ENCODE measurements at places on chromosomes 3 and 15.

- no peak overlapping the region for H3K4me3 ChIP-seq
- H3K36me3 ChIP-seq = peaks cover 49% of the 10 kb centered on the region
- DNase-seq = no peak
- H3K4me1 ChIP-seq = no peaks in the 10 kb centered on the region
Observed at GRCh38 chr15:90611157-90611556, 81.4 kb downstream of the CRTC3 start.

- no peak overlapping the region for H3K4me3 ChIP-seq
- H3K4me1 ChIP-seq = no peaks in the 10 kb centered on the region
- no peaks in the 10 kb centered on the region for H3K27me3 ChIP-seq
- no peak overlapping the region for H3K27ac ChIP-seq
- H3K36me3 ChIP-seq = peaks cover 68% of the 10 kb centered on the region
Observed at GRCh38 chr15:78004222-78004727, 73.2 kb downstream of the TBC1D2B start.

DNA sequence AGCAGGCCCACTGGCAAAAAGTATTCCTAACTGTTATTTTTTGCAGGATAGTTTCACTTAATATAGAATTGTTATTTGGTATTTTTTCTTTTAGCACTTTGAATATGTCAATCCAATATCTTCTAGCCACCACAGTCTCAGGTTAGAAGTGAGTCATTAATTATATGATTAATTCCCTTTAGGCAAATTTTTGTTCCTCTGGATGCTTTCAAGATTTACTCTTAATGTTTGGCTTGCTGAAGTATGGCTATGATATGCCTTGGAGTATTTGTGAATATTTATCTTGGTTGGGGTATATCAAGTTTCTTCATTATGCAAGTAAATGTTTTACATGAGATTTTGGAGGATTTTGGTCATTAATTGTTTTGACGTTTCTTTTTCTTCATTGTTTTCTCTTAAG lies 152.1 kb upstream of the ALCAM start:
- H3K36me3 ChIP-seq = no peaks in the 10 kb centered on the region
- no peak overlapping the region for H3K4me3 ChIP-seq
- no peak for DNase-seq
- H3K27ac ChIP-seq = no peak overlapping the region

DNA sequence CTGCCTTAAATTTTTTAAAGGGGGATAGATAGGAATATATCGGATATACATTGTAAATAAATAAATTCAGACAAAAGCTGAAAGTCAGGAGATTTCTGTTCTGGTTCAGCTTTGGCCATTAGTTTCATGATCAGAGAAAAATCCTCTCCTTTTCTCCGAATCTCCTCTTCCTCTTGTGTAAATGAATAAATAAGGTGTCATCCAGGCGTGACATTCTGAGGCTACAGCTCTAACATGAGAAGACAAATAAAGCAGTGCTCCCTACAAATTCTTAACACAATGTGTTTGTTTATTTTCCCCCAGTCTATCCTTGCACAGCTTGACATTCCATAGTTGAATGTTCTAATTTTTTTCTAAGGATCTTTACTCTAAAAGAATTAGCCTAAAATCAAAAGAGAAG lies 9.4 kb upstream of the MB21D2 start:
- no peak overlapping the region for H3K4me3 ChIP-seq
- no peaks in the 10 kb centered on the region for H3K4me1 ChIP-seq
- H3K27me3 ChIP-seq = no peaks in the 10 kb centered on the region
- DNase-seq = no peak
- H3K36me3 ChIP-seq = no peaks in the 10 kb centered on the region

GRCh38 chr15:69509131-69509530 lies 56.5 kb downstream of the RPLP1 start:
- DNase-seq = peak; percentile 15
- H3K27me3 ChIP-seq = no peaks in the 10 kb centered on the region
- peaks cover 19% of the 10 kb centered on the region for H3K4me1 ChIP-seq
- no peak overlapping the region for H3K4me3 ChIP-seq

DNA sequence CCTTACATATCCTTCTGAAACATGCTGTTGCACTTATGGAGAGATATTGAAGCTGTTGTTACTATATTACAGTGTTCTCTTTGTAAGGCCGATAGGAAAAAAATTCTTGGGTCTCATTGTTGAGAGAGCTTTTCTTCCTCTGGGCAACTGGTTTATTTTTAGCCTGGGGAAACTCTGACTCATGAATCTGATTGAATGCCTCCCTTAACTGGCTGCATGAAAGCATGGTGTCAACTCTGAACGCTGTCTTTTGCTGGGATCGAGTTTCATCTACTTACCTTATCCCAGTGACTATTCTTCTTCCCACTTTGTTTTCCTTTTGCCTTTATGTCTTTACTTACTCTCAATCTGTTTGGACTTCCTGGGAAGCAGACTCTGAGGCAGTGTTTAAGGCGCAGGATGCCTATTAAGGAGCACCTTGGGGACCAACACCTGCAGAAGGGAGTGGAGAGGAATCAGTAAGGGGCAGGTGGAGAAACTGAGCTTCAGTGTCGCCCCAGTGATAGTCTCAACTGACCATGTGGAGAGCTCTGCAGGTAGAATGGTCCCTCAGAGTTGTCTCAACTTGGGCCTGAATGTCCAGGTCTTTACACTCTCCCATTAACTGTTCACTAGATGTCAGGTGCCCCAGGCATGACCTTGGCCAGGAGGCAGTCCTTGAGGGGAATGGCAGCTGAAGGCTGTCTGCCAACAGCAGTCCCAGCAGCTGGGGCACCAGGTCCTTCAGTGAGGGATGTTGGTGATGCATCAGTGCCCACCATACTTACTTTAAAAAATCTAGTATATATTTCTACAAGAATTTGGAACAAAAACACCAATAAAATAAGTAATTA lies 88.9 kb upstream of the CCNL1 start:
- no peak overlapping the region for H3K27ac ChIP-seq
- H3K36me3 ChIP-seq = no peaks in the 10 kb centered on the region
- H3K27me3 ChIP-seq = no peaks in the 10 kb centered on the region
- H3K4me3 ChIP-seq = no peak overlapping the region
- DNase-seq = no peak

GRCh38 chr3:180594631-180595558 lies 7.1 kb upstream of the TTC14 start:
- H3K4me1 ChIP-seq = no peaks in the 10 kb centered on the region
- peaks cover 14% of the 10 kb centered on the region for H3K27me3 ChIP-seq
- no peak overlapping the region for H3K4me3 ChIP-seq
- H3K36me3 ChIP-seq = no peaks in the 10 kb centered on the region

DNA sequence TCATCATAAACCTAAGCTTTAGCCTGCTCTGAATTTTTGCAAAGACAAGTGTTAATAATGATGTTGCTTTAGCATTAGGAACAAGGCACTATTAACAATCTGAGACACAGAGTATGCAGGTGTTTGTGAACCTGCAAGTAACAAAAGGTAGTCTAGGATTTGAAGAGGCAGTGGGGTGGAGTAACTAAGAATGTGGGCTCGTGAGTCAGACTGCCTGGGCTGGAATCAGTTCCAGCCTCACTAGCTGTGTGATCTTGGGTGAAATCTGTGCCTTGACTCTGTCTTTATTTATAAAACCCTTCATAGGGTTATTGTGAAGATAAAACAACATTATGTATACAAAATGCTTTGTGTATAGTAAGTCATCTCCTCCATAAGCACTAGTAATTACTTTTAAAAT lies 610.6 kb upstream of the CFAP20DC start:
- no peak overlapping the region for H3K27ac ChIP-seq
- no peak overlapping the region for H3K4me3 ChIP-seq
- no peaks in the 10 kb centered on the region for H3K36me3 ChIP-seq
- H3K4me1 ChIP-seq = no peaks in the 10 kb centered on the region

- H3K4me1 ChIP-seq = no peaks in the 10 kb centered on the region
- no peak for DNase-seq
Observed at GRCh38 chr3:77835921-77836320, 796.0 kb downstream of the ROBO2 start.

DNA sequence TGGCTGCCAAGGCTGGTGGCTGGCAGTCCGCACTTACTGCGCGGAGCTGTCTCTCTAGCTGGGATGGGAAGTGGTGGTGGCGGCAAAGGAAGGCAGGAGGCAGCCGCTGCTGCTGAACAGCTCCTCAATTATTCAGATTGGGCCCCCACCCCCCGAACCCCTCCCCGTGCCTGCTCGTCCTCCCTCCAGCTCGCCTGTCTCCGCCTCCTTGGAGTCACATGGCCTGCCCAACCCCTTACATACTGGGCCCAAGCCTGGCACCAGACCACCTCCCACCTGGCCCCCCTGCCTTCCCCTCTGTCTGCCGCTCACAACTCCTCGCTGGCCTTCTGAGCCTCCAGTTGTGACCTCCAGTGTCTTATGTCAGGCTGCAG lies at the start of gene SLC7A14:
Gene SLC7A14, minus strand, starts transcription at position 139 of the 374 bp plus-strand sequence. CDS start 59,139 bp downstream, outside the sequence.
- no peak within 1 kb of the TSS for H3K4me3 ChIP-seq
- no peak for DNase-seq
- H3K36me3 ChIP-seq = no peaks in the 10 kb centered on the region
- H3K27ac ChIP-seq = no peak within 1 kb of the TSS
- no peaks in the 10 kb centered on the region for H3K4me1 ChIP-seq

DNA sequence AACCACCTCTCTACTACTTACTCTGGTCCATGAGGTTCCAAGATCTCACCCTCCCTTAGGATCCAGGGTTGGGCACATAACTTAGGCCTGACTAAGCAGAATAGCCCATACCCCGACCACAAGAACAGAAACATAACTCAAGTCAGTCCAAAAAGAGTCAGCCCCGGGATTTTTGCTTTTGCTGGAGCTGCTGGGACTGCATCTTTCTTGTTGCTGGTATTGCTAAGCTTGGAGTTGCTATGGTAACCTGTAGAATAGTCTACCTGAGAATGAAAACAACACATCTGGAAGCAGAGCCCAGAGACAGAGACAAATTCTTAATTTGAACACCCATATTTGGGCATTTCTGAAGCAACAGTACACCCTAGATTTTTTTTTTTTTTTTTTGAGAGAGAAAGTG lies 6.5 kb downstream of the RUBCN start:
- H3K4me1 ChIP-seq = peaks cover 6% of the 10 kb centered on the region
- no peak overlapping the region for H3K4me3 ChIP-seq

GRCh38 chr3:70620956-70621355 lies 308.5 kb upstream of the MDFIC2 start:
- no peaks in the 10 kb centered on the region for H3K27me3 ChIP-seq
- H3K36me3 ChIP-seq = no peaks in the 10 kb centered on the region
- H3K27ac ChIP-seq = no peak overlapping the region
- no peak for DNase-seq
- H3K4me3 ChIP-seq = no peak overlapping the region
- H3K4me1 ChIP-seq = no peaks in the 10 kb centered on the region

- no peaks in the 10 kb centered on the region for H3K36me3 ChIP-seq
- H3K4me3 ChIP-seq = no peak overlapping the region
- no peak overlapping the region for H3K27ac ChIP-seq
Observed at GRCh38 chr15:99137111-99137546, 32.2 kb downstream of the SYNM start.

DNA sequence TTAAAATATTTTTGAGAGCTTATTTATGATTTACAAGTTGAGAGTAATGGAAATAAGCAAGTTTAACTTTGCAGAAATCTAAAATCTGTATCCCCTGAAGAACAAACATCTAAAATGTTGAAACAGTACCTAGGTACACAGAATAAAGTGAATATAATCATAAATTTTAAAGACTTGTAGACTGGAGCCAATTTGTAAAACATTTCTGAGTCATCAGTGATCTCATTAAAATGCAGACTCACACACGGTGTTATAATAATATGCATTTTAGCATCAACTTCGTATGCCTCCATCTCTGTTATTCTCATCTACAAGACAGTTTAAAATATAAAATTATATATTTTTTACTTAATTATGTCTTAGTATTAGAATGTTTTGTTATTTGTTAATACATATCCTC lies 399.5 kb upstream of the GOLIM4 start:
- H3K36me3 ChIP-seq = no peaks in the 10 kb centered on the region
- H3K4me1 ChIP-seq = no peaks in the 10 kb centered on the region
- no peak for DNase-seq
- H3K27ac ChIP-seq = no peak overlapping the region

DNA sequence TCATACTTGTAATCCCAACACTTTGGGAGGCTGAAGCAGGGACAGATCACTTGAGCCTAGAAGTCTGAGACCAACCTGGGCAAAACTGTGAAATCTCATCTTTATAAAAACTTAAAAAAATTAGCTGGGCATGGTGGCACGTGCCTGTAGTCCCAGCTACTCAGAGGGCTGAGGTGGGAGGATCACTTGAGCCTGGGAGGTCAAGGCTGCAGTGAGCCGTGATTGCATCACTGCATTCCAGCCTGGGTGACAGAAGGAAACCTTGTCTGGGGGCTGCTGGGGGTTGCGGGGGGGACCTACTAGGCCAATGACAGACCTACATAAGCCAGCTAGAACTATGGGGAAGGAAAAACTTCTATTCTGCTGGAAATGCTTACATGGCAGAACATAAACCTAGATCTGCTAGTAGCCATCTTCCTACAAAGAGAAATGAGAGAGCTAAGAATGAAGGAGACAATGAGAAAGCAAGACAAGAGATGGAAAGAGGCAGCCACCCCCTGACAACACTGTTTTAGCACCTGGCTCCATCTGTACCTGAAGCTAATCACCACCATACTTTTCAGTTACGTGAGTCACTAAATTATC lies 23.9 kb downstream of the FOXP1 start:
- no peak for DNase-seq
- H3K36me3 ChIP-seq = no peaks in the 10 kb centered on the region
- no peak overlapping the region for H3K27ac ChIP-seq
- H3K27me3 ChIP-seq = no peaks in the 10 kb centered on the region
- no peak overlapping the region for H3K4me3 ChIP-seq

DNA sequence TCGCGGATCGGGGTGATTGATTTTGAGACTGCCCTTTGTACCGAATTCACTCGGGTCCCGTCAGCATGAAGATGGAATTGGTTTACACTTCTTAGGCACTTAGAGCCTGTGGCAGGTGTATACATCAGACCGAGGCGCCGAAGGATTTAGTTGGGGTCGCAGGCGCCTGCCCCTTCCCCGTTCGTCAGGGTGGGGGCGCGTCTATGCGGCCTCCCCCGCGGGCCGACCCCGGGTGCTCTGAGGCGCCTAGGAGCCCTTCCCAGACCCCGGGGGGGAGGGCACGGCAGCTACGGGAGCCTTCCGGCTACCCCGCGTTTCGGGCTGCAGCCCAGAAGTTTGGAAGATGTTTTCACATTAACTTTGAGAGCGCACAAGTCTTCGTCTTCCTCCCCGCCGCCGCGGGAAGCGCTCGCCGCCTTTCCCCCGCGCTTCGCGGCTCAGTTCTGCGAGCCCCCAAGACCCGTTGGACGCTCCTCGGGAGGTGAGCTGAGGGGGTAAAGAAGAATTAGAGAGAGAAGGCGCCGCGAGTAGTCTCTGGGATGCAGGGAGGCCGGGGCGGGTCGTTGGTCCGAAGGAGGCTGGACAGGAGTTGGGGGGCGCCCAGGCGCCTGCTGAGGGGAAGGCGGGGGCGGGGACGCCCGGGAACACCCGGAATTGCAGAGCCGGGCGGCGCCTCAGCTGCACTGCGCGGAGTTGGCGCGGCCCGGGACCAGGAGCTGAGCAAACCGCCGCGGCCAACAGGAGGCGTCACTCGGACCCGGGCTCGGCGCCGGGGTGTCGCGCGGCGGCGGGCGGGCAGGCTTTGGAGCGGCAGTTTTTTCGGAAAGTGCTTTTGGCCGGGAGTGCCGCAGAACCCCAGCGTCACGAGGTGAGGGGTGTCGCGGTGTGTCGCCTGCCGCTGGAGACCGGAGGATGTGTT lies 780 bp downstream of the TIPARP start:
- H3K27ac ChIP-seq = peak overlapping the region; percentile 85
- peaks cover 17% of the 10 kb centered on the region for H3K4me1 ChIP-seq
- peaks cover 22% of the 10 kb centered on the region for H3K36me3 ChIP-seq
- no peaks in the 10 kb centered on the region for H3K27me3 ChIP-seq

Data from natural killer cell (primary cell).